Osteocyte (in vitro differentiated cells): ENCODE measurements at places on chromosomes 3 and 15. TPM values are rescaled to one million over a fixed set of nuclear protein-coding genes. Genes with fewer than 3 reads are reported as not detected.

DNA sequence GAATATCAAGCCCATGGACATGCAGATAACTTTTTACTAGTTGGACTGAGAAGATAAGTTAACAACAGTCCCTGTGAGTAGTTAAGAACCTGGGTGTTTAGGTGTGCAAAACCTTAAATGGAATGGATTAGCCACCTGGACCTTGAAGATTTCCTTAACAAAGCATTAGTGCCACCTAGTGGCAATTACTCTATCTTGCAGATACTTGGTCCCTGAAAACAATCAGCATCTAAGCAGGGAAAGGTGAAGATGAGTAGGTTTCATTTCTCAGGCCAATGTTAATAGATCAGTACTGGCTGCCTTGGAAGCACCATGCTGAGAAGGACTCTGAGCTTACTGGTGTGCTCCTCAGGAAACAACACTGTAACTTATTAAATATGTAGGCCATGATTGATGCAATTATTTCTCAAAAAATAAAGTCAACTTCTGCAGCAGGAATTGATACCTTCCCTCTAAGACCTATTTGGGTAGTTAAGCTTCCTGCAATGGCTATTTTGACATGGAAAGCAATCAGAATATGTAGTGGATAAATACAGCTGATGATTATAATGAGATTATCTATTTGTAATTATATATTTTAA lies 329.4 kb downstream of the TBC1D5 start:
- no peak overlapping the region for H3K27ac ChIP-seq
- DNase-seq: no peak
- H3K36me3 ChIP-seq: no peaks in the 10 kb centered on the region
- H3K4me1 ChIP-seq: no peaks in the 10 kb centered on the region
- no peak overlapping the region for H3K4me3 ChIP-seq

PLSCR4 gene
- total RNA-seq: 43.4 and 44.3 TPM in 2 replicates

SMCO1 gene
- not detected in 2 replicates for total RNA-seq

- no peak overlapping the region for H3K27ac ChIP-seq
- H3K4me1 ChIP-seq: peaks cover 12% of the 10 kb centered on the region
- no peak for DNase-seq
- peak overlapping the region; percentile 58 for H3K4me3 ChIP-seq
- H3K27me3 ChIP-seq: no peaks in the 10 kb centered on the region
Observed at GRCh38 chr3:182818296-182818978, 25.1 kb downstream of the ATP11B start.

DNA sequence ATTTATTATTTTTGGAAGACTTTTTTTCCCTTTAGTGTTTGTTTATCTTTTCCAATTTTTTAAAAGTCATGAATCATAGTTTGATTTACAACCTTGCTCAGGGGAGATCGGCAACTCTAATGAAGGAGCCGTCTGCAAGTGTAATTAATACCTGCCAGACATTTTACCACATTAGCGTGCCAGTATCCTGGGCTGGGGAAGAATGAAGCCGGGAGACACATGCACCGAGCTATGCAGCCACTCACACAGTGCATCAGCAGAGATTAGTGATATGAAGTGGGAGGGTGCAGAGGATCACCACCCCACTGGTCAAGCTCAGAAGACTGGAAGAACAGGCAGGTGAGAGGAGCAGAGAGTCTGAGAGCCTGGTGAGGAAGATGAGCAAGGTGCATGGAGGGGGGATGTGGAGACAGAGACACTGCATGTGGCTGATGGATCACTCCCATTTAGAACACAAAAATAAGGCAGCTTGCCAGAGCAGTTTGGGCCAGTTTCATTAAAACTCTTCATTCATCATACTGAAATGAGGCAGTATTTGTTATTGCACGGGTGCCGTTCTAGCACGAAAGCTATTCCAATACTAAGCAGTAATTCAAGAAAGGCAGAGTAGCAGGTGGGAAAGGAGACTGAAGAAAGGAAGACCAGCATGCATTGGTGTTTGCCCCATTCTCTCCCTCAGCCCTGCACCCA lies 821.6 kb downstream of the TUSC7 start:
- H3K27me3 ChIP-seq: peaks cover 52% of the 10 kb centered on the region
- DNase-seq: no peak
- H3K4me3 ChIP-seq: no peak overlapping the region
- no peaks in the 10 kb centered on the region for H3K36me3 ChIP-seq
- no peak overlapping the region for H3K27ac ChIP-seq

- H3K27ac ChIP-seq: no peak overlapping the region
- peaks cover 19% of the 10 kb centered on the region for H3K4me1 ChIP-seq
- no peak for DNase-seq
- no peaks in the 10 kb centered on the region for H3K27me3 ChIP-seq
- H3K4me3 ChIP-seq: no peak overlapping the region
Observed at GRCh38 chr15:55868707-55869106, 124.7 kb downstream of the NEDD4 start.

GRCh38 chr15:100710222-100710621 lies 107.8 kb downstream of the ASB7 start:
- H3K4me3 ChIP-seq: no peak overlapping the region
- no peaks in the 10 kb centered on the region for H3K36me3 ChIP-seq
- DNase-seq: no peak
- peaks cover 4% of the 10 kb centered on the region for H3K4me1 ChIP-seq
- no peaks in the 10 kb centered on the region for H3K27me3 ChIP-seq

DNA sequence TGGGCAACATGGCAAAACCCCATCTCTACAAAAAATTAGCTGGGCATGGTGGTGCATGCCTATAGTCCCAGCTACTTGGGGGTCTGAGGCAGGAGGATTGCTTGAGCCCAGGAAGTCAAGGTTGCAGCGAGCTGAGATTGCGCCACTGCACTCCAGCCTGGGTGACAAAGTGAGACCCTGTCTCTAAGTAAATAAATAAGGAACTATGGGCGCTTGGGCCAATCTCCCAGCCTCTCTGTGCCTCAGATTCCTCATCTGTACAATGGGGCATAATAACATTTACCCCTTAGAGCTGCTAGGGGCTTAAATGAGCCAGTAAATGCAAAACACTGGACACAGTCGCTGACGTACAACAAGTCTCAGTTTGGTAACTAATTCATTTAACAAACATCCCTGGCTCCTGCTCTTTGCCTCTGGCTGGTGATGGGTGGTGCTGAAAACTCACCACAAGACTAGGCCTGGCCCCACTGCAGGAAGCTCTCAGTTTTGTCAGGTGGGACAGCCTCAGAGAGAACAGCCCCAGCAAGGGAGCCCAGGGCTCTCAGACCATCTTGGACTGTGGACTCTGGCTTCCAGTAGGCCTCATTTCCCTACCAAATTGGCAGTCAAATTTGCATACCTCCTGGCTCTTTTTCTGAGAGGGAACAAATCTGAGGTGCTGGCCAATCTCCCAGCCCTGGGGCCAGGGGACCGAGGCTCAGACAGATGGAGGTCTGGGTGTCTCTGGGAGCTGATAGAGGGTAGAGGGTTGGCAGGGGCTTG lies 6.4 kb upstream of the TBC1D2B start:
- no peak overlapping the region for H3K27ac ChIP-seq
- DNase-seq: no peak
- no peaks in the 10 kb centered on the region for H3K36me3 ChIP-seq
- no peak overlapping the region for H3K4me3 ChIP-seq
- no peaks in the 10 kb centered on the region for H3K27me3 ChIP-seq
- peaks cover 10% of the 10 kb centered on the region for H3K4me1 ChIP-seq

DNA sequence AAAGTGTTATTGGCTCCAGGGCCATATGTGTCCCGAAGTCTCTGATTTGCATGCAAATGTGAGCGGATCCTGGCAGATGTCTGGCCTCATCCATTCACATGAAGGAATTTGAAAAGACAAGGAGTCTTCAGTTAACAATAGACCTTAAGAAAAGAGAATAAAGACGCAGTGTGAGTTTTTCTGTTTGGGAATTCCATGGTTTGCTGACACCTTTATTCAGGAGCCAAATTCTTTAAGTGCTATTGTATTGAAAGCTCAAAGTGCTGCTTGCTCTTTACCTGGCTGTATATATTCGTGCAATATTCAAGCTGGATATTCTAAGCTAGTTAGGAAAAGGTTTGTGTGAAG lies 2.2 kb downstream of the LRRN1 start:
- no peaks in the 10 kb centered on the region for H3K36me3 ChIP-seq
- H3K27ac ChIP-seq: no peak overlapping the region
- DNase-seq: no peak
- H3K4me3 ChIP-seq: peak overlapping the region; percentile 2

DNA sequence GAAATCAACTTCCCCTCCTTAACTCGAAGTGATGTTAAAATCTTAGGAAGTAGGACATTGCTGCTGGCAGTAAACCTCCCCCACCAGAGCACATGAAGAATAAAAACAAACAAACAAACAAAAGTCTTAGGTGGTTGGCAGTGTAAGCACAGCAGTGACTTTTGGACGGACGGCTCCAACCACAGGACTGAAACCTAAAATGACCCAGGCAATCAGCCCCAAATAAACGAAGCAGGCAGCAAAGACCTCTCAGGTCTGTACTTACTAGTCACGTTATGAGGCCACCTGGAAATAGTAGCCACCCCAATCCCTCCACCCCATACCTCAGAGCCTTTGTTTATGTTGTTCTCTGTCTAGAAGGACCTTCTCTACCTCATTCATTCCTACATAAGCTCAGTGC lies 33.5 kb upstream of the HES1 start:
- H3K27ac ChIP-seq: no peak overlapping the region
- no peak for DNase-seq
- H3K4me1 ChIP-seq: peaks cover 13% of the 10 kb centered on the region
- H3K36me3 ChIP-seq: no peaks in the 10 kb centered on the region
- H3K27me3 ChIP-seq: peaks cover 92% of the 10 kb centered on the region

ZNF501 gene
- 4.0 and 4.9 TPM in 2 replicates for total RNA-seq

CHP1 gene
- total RNA-seq: 87.1 and 87.7 TPM in 2 replicates

UROC1 gene
- not detected in 2 replicates for total RNA-seq

FOXB1 gene
- not detected in 2 replicates for total RNA-seq

GABRG3 gene
- total RNA-seq: 0.19 and 0.24 TPM in 2 replicates

SNX22 gene
- 0.24 and 0.31 TPM in 2 replicates for total RNA-seq

PIK3R4 gene
- 21.1 and 21.9 TPM in 2 replicates for total RNA-seq

SCN11A gene
- total RNA-seq: 0.08 and 0.18 TPM in 2 replicates

DNA sequence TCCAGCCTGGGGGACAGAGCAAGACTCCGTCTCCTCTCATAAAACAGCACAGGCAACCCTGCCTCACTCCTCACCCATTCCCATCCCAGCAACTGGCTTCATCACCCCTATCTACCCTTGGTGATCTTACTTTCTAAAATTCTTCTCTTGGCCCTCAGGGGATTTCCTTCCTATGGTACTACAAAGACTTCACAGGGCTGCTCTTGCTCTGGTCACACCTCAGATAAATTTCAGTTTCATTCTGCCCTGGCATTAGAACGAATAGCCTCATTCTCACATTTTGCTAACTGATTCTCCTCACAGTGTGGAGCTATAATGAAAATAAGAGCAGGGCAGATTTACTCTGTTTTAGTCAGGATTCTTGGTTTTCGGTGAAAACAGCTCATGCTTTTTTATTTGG lies 22.1 kb upstream of the CRBN start:
- no peaks in the 10 kb centered on the region for H3K4me1 ChIP-seq
- H3K27ac ChIP-seq: no peak overlapping the region
- no peak overlapping the region for H3K4me3 ChIP-seq
- no peaks in the 10 kb centered on the region for H3K36me3 ChIP-seq

DNA sequence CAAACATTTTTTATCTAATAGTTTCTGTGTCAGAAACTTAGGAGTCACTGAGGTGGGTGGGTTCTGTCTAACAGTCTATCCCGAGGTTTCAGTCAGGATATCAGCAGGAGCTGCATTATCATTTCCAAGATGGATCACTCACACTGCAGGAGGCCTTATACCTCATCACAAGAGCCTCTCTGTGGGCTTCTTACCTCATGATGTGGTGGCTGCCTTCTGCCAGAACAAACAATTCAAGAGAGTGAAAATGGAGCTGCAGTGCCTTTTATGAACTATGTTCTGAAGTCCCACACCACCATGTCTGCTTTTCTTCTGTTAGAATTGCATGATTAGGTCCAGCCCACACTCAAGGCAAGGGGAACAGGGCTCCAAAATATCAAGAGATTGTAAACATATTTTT lies 27.9 kb downstream of the RFX7 start:
- no peak overlapping the region for H3K4me3 ChIP-seq
- H3K4me1 ChIP-seq: peaks cover 21% of the 10 kb centered on the region
- H3K27me3 ChIP-seq: no peaks in the 10 kb centered on the region
- DNase-seq: no peak

CILP gene
- total RNA-seq: 0.19 TPM in 1 of 2 replicates, not detected in the other

EPHB3 gene
- total RNA-seq: 10.6 and 11.4 TPM in 2 replicates

- H3K27ac ChIP-seq: peak overlapping the region; percentile 81
- no peaks in the 10 kb centered on the region for H3K27me3 ChIP-seq
- H3K4me1 ChIP-seq: peaks cover 21% of the 10 kb centered on the region
- H3K4me3 ChIP-seq: peak overlapping the region; percentile 31
- DNase-seq: no peak
- no peaks in the 10 kb centered on the region for H3K36me3 ChIP-seq
Observed at GRCh38 chr3:110814170-110815007, 257.2 kb upstream of the NECTIN3 start.

NR2E3 gene
- total RNA-seq: not detected in 2 replicates

GRIP2 gene
- total RNA-seq: 0.18 and 0.35 TPM in 2 replicates

DNA sequence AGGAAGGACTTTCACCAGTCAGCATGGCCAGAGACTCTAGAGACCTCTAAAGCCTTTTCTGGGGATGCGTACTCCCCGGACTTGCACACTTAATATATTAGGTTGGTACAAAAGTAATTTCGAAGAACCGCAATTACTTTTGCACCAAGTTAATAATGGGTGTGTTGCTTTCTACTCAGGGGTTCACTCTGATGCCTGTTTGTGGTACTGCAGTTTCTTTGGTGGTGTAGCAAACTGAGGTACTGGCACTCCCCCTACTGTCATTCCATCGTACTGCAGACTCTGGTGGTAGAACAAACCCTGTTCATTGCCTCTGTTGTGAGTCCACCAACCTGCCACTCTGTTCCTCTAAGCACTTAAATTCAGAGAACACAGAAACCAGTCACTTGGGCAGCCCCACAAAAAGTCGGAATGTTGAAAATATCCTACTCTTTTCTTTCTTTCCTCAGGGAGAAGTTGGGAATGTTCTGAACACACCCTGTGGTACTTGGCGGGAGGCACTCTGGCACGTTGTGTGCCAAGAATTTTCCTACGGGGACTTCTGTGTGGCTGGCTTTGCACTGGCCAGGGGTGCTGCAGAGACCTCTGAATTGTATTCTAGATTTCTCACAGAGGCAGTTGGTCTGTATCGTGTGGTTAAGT lies 46.3 kb downstream of the GABRG3 start:
- peaks cover 2% of the 10 kb centered on the region for H3K4me1 ChIP-seq
- no peaks in the 10 kb centered on the region for H3K36me3 ChIP-seq
- H3K4me3 ChIP-seq: no peak overlapping the region

DNA sequence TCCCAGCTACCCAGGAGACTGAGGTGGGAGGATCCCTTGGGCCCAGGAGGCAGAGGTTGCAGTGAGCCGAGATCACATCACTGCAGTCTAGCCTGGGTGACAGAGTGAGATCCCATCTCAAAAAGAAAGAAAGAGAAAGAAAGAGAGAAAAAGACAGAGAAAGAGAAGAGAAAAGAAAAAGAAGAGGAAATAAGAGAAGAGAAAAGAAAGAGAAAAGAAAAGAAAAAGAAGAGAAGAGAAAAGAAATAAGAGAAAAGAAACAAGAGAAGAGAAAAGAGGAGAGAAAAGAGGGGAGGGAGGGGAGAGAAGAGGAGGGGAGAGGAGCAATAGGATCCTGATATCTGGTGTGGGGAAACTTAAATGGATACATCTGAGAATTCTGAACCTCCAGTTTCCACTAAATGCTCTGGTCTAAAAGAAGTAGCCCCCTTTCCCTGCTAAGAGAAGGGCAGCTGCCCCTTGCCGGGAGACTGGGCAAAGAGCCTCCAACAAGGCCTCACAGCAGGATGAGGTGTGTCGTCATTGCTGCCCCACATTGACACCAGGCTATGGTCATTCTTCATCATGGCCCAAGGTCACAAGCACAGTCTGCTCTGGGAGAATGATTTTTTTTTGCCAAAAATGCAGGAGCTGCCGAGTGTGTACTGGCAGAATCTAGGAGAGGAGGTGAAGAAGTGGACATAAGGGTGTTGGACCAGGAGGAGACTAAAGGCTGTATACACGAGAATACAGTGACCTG lies 21.1 kb upstream of the COMMD4 start:
- H3K27ac ChIP-seq: no peak overlapping the region
- H3K4me3 ChIP-seq: no peak overlapping the region
- peaks cover 34% of the 10 kb centered on the region for H3K27me3 ChIP-seq
- H3K36me3 ChIP-seq: no peaks in the 10 kb centered on the region
